ENCODE measurements at places on chromosomes 1 and 21.

- no peak for DNase-seq
Observed at GRCh38 chr1:161009602-161010211, 11.2 kb downstream of the F11R start.

- no peak for DNase-seq
Observed at GRCh38 chr1:34929497-34929852, at the start of gene DLGAP3. Gene DLGAP3 (minus strand): TSS chr1:34929650. CDS start chr1:34905383, 24,267 bp downstream.

- DNase-seq = no peak
Observed at GRCh38 chr1:18996548-18997177, 40.2 kb upstream of the IFFO2 start.

GRCh38 chr1:168035345-168035744, 98.5 kb upstream of the MPC2 start:
- DNase-seq = no peak

Measured in type B pancreatic cell (in vitro differentiated cells).